CD4-positive, alpha-beta T cell treated with Interleukin-10 for 1 hour (primary cell): ENCODE measurements at places on chromosomes 13 and 19.

DNA sequence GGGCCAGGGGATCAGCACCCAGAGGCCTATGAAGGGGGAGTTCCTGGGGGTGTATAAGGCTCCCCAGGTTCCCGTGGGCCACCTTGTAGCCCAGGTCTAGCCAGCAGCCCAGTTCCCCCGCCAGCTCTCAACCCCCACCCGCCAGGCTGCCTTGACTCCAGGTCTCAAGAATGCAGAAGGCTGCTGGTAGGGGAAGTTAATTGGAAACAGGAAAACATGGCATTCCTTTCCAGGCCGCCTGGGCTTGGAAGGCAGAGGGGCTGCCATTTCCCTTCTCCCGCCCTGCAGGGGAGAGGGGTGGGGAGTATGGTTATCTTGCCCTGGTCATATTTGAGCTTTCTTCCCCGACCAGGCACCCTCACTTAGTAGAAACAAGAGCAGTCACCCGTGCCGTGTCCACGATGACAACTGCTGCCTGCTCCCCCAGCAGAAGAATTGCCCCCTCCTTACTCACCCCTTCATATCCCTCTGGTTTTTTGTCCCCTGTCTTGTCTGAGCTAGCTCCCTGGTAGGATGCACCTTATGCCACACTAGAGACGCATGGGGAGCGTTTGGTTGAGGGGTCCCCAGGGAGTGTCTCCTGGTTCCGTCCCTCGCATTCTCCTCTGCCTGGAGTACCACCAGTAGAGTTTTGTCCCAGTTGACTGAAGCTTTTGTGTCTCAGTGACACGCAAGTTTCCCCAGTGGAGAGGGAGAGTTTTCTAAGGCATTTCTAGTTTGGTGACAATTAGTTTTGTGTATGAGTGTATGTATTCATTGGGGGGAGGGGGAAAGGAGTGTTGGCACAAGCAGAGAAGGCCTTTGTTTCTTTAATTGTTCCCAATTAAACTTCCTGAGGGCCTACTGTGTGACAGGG is 4.5 kb downstream of the BICRA start:
- DNase-seq: no peak

- no peak for DNase-seq
Measured at GRCh38 chr13:54033323-54033861, 1004.8 kb downstream of the OLFM4 start.

DNA sequence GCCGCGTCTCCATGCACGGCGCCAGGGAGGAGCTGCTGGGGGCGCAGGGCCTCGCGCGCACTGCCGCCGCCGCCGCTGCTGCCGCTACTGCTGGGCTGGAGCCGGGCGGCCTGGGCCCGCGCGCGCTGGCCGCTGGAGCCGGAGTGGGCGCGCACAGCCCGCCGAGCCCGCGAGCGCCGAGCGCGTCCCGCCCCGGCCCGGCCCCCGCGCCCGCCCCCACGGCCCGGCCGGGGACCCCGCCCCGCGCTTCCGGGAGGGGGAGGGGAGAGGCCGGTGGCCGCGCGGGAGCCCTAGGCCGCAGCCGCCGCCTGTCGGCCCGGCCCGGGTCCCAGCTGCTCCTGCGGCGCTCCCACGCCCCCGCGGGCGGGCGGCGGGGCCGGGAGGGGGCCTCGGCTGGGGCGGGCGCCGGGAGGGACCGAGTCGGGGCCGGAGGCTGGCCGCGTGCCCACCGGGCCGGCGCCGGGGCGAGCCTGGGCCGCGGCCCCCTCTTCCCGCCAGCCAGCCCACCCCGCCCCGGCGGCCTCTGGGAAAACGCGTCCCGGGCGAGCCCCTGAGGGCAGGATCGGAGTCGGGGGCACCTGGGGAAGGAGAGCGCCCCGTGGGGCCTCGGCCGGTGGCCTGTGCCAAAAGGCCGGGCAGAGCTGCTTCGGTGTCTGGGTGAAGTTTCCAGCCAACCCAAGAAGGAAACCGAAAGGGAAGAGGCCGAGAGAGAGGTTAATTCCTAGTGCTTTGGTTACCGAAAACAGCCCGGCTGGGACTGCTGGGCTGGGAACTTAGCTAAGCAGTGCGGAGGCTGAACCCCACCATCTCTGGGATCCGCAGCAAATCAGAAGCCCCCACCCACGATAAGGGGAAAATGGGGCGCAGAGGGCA is at the start of gene STK24:
Gene STK24 (minus strand): TSS at position 145 of the 873 bp plus-strand sequence. CDS start 321 bp downstream, outside the sequence.
- peak; percentile 69 for DNase-seq

DNA sequence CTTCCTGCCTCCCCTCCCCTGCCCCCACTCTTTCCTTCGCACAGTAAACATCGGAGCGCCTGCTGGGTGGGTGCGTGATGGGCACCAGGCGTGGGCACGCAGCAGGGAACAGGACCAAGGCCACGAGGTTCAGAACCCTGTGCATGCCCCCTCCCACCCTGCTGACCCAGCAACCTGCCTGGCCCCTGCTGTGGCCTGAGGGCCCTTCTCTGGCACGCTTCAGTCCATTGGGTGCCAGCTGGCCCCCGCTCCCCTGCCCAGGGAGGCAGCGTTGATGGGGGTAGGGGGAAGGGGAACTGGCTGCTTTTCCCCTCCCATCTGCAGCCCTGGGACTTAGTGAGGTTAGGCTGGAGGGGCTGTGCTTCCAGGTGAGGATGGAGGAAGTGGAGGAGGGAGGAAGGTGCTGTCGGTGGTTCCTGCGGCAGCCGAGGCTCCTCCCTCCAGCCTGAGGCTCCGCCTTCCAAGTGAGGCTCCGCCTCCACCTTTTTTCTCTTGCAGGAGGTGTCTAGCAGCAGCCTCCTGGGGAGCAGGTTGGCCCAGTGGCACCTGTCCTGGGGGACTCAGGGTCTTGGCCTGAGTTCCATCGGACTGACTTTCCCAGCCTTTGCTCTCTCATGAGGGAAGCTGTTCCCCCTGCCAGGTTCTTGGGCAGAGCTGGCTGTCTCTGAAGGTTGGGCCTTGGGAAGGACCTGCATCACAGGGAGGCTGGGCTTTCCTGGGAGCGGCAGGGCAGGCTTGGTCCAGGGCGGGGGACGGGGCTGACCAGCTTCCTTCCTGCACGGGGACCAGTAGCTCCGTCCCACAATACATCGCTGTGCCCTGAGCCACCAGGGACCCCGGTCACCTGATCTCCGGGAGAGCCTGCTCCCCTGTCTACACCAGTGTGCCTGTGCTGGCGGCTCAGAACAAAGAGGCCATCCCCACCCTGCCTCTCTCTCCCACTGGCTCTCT is 7.3 kb downstream of the PIAS4 start:
- DNase-seq: peak; percentile 47
